ENCODE measurements at places on chromosomes 2 and 18.

DNA sequence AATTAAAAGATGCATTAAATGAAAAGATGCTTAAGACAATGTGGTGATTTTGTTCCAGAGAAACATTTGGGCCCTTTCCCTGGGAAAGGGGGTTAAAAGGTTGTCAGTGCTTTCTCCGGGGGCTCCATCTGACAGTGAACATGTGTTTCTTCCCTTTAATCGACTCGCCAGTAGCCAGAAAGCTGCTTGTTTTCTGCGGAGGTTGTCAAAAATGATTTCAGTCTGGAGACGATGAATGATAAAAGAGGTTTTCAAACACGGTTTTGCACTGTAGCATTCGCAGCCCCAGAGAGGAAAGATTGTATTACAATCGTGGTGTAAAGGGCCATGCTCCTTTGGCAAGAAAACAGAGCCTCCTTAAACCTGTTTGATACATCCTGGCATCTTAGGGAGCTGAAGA lies 111.5 kb upstream of the MEIS1 start:
- DNase-seq, result no peak

- no peak for DNase-seq
Measured at GRCh38 chr18:27803957-27804356, 373.0 kb downstream of the CDH2 start.

DNA sequence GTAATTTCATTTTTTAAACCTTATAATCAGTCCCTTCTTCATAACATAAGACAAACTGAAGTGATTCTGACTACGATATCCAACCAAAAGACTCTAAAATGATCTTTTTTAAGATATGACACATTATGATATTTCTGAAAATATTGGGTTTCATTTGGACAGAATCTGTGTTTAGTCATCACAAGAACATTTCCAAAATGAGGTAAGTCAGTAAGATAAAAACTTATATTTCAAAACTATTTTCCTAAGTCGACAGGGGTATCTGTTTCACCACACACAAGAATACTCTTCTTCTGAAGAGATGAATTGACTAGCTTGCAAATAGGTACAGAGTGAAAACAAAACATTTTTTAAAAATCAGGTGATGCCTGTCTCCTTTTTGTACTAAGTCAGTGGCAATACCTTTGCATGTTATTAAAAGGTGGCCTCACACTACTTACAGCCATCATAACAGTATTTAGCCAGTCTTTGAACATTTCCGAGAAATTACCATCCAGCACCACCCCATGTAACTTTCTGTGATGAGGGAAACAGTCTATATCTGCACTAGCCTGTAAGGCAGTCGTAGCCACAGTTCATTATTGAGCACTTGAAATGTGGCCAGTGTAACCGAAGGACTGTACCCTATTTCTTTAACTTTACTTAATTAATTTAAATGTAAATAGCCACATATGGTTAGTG lies 13.5 kb downstream of the STK39 start:
- no peak for DNase-seq

DNA sequence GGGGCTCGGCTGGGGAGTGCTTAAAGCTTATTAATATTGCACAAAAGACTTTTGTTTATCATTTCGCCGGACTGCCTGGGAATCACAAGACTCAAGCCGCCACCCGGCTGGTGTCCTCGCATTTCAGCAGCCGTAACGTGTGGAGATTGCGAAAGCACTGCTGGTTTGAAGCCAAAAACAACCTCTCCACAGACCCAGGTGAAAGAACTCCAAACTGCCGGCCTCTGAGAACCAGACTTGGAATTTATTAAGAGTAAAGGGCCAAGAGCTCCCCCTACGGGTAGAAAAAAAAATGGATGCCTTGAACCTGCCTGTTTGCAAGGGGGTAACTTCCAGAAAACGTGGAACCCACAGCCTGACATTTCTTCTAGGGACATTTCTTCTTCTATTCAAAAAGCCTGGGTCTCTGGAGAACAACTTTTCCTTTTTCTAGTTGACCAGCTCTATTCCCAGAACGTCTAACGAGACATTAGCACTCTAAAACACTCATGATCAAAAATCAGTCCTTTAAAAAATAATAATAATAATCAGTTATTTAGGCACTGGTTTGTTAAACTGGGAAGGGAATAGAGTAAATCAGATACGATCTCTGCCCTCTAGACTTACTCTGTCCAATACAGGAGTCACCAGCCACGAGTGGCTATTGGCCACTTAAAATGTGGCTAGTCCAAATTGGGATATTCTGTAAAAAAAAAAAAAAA lies 216.3 kb downstream of the C1D start:
- DNase-seq, result peak; percentile 58

DNA sequence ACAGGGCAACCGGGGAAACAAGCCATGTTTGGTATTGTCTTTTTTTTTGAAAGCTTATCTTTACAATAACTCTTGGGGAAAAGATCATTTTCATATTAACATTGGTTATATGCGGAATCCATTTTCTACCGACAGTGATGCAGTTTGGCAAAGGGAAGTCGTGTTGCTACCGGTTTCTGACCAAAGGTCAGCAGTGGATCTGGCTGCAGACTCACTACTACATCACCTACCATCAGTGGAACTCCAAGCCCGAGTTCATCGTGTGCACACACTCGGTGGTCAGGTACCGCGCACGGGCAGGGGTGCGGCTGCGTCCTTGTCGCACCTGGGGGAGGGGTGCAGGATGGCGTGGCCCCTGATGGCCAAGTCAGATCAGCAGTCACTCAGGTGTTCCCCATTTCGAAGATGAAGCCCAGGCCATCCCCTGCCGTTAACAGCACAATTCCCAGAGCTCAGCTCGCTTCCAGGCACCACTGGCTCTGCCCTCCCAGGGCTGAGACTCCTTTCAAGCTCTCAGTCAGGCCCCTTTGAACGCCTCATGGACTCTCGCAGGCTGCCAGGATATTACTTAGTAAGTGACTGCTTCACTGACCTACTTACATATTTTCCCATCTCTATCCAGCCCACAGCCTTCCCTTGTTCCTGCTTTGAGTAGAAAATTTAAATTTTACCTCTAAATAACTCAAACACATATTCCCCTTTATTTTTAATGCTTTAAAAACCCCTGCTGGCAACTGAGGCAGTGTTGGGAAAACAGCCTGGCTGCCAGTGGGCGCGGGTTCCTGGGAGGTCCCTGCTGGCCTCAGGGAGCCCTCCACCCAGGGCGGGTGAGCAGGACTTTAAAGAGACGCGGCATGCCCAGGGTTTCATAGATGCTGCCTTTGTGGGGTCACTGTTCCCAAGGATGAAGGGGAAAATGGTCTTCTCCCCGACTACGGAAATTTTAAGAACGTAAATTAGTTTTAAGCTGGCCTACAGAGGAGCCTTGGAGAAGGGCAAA lies 33.6 kb upstream of the RPL31 start:
- no peak for DNase-seq

- no peak for DNase-seq
Measured at GRCh38 chr18:50720325-50720674, 99.5 kb downstream of the MRO start.

Measured in SW 1271 (cell line).